Immature natural killer cell (primary cell): ENCODE measurements at places on chromosomes 7 and 10. TPM values are rescaled to one million over a fixed set of nuclear protein-coding genes. Genes with fewer than 3 reads are reported as not detected.
A peak's percentile ranks its signal among the peaks of the same experiment; 100 is the strongest.

- peaks cover 91% of the 10 kb centered on the region for H3K4me1 ChIP-seq
- H3K27me3 ChIP-seq = peaks cover 11% of the 10 kb centered on the region
- H3K27ac ChIP-seq = peak overlapping the region; percentile 100
- peak overlapping the region; percentile 81 for H3K4me3 ChIP-seq
- DNase-seq = no peak
- no peaks in the 10 kb centered on the region for H3K36me3 ChIP-seq
Measured at GRCh38 chr7:150666412-150666811, 19.1 kb upstream of the GIMAP2 start.

DNA sequence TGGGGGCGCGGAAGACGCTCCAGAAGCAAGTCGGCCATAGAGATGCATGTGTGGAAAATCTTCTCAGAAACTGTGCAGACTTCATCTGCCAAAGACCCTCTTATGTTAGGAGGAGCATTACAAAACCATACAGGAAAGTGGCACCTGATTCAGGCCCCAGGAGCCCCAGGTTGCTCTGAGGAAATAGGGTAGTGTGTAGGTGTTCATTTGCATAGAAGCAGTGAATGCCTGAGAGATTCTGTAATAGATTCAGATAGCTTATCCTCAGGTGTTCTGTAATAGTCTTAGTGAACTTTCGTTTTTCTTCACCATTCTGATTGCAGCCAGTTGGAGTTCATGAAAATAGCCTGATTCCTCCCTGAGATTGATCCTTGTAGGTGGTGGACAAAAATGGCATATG, 106.4 kb upstream of the GJD4 start:
- no peak for DNase-seq
- H3K27ac ChIP-seq = no peak overlapping the region
- no peak overlapping the region for H3K4me3 ChIP-seq
- H3K36me3 ChIP-seq = no peaks in the 10 kb centered on the region
- H3K4me1 ChIP-seq = peaks cover 42% of the 10 kb centered on the region

GRCh38 chr10:64142395-64142794, 621.2 kb downstream of the REEP3 start:
- H3K27me3 ChIP-seq = no peaks in the 10 kb centered on the region
- H3K36me3 ChIP-seq = no peaks in the 10 kb centered on the region
- no peak overlapping the region for H3K27ac ChIP-seq
- DNase-seq = no peak
- no peak overlapping the region for H3K4me3 ChIP-seq

- no peak overlapping the region for H3K4me3 ChIP-seq
- H3K36me3 ChIP-seq = no peaks in the 10 kb centered on the region
- no peaks in the 10 kb centered on the region for H3K4me1 ChIP-seq
Measured at GRCh38 chr10:23325132-23325531, 19.5 kb downstream of the C10orf67 start.

DNA sequence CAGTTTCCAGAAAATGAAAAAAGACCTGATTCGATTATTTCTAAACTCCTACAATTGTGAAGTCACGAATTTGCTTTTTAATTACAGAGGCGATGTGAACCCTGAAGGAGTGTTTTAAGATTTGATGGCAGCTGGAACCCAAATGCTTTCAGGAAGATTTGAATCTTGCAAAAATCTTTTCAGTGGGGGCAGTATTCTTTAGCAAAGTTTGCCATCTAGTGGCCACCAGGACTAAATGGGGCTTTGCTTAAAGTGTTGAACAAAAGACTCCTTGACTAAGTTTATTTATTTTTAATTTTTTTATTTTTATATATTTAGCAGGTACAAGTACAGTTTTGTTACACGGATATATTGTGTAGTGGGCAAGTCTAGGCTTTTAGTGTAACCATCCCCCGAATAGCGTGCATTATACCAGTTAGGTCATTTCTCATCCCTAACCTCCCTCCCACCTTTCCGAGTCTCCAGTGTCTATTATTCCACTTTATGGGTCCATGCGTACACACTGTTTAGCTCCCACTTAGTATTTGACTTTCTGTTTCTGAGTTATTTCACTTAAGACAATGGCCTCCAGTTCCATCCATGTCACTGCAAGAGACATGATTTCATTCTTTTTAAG, 98.8 kb downstream of the CACNB2 start:
- H3K4me3 ChIP-seq = no peak overlapping the region
- no peaks in the 10 kb centered on the region for H3K27me3 ChIP-seq
- no peak for DNase-seq
- no peak overlapping the region for H3K27ac ChIP-seq

ZNF365 gene
- polyA plus RNA-seq = 9.8 TPM

DNA sequence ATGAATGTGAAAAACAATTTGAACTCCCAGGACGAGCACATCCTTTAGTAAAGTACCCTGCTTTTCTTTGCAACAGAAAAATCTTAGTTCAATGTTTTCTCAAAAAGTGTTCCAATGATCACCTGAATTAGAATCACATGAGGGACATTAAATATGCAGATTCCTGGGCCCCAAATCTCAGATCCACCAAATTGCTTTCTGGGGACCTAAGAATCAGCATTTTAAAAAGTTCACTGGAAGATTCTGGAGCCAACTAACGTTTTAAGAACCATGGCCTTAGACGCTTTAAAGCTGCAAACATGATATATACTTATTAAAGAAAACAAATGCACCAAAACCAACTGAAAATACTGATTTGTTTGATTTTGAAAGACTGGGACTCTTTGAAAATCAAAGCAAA, 143.4 kb upstream of the TMEM168 start:
- peaks cover 2% of the 10 kb centered on the region for H3K27me3 ChIP-seq
- DNase-seq = no peak
- peaks cover 3% of the 10 kb centered on the region for H3K36me3 ChIP-seq
- peaks cover 27% of the 10 kb centered on the region for H3K4me1 ChIP-seq
- no peak overlapping the region for H3K27ac ChIP-seq

DNA sequence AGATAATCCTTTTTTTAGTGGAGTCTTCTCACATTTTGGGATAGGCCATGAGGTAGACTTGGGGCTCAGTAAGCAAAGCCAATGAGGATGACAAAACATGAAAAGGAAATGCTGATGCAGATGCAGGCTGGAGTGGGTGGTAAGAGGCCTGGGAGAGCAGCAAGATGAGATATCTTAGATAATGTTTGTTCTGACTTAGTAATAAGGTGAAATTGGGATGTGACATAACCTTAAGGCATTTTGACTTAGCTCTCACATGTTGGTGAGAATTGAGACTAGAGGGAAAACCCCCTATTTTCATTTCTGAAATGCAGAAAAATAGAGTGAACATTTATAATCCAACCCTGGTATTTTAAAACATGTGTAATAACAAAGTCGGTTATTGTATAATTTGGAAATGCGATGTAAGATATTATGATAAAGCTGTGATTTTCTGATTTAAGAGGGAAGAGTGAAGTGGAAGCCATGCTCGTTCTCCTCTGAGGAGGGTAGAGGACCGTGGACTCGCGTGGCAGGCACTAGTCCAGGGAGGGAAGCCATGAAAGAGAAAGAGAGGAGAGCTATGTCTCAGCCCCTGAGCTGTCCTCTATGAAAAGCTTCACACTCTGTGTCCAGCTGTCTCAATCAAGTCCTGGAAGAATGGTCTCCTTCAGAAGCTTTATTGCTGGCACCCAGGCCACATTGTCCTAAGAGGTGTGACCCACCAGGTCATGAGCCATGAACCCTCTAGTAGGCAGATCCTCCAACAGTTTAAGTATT, 57.3 kb downstream of the ST7 start:
- no peak for DNase-seq
- peaks cover 3% of the 10 kb centered on the region for H3K27me3 ChIP-seq
- H3K36me3 ChIP-seq = no peaks in the 10 kb centered on the region
- H3K4me3 ChIP-seq = no peak overlapping the region
- H3K4me1 ChIP-seq = peaks cover 66% of the 10 kb centered on the region

DNA sequence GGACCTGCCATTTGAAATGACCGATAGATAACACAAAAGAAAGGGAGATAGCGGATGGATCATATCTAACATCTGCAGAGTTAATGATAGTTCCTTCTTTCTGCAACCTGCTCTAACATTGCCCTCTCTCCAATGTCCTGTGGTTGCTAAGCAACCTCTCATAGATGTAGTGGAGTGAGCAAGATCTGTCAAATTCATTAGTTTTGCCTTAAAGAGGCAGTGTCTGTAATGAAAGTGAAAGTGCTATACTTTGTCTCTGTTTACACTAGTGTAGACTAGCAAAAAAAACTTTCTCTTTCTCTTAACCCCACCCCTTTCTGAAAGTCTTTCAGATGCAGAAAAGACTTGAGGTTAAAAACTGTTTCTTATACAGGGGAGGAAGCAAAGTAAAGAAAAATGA, 1196.9 kb downstream of the SORCS3 start:
- DNase-seq = peak; percentile 11
- no peaks in the 10 kb centered on the region for H3K36me3 ChIP-seq
- no peak overlapping the region for H3K27ac ChIP-seq

VAX1 gene
- not detected for polyA plus RNA-seq

- H3K4me3 ChIP-seq = no peak overlapping the region
- no peak overlapping the region for H3K27ac ChIP-seq
- no peaks in the 10 kb centered on the region for H3K27me3 ChIP-seq
- H3K36me3 ChIP-seq = peaks cover 17% of the 10 kb centered on the region
- peaks cover 11% of the 10 kb centered on the region for H3K4me1 ChIP-seq
Measured at GRCh38 chr7:43768887-43769272, 10.4 kb downstream of the BLVRA start.

DNA sequence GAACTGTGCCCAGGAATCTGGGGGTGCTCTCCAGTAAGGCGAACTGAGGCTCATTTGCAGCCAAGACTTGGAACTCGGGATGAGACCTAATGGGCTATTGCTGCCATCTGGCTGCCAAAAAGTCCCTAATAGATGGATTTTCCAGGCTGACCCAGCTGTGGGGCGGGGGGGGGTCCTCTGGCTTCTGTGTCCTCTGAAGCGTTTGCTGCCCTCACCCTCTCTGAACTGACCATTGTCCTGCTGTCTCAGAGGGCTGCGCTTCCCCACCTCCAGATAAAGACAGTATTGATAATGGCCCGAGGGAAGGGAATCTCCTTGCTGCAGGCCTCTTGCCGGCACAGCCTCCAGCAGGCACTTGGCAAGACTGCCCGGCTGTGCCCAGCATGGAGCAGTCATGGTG, 46.6 kb downstream of the CLEC2L start:
- peaks cover 29% of the 10 kb centered on the region for H3K36me3 ChIP-seq
- no peak overlapping the region for H3K4me3 ChIP-seq
- no peak overlapping the region for H3K27ac ChIP-seq

GRCh38 chr10:97065686-97066660, 119.8 kb downstream of the SLIT1 start:
- H3K4me3 ChIP-seq = no peak overlapping the region
- H3K27ac ChIP-seq = no peak overlapping the region
- DNase-seq = no peak
- no peaks in the 10 kb centered on the region for H3K4me1 ChIP-seq

GRCh38 chr7:129789652-129790051, 163.1 kb downstream of the UBE2H start:
- DNase-seq = no peak
- no peaks in the 10 kb centered on the region for H3K36me3 ChIP-seq
- H3K4me1 ChIP-seq = peaks cover 14% of the 10 kb centered on the region
- no peak overlapping the region for H3K27ac ChIP-seq
- peaks cover 12% of the 10 kb centered on the region for H3K27me3 ChIP-seq
- no peak overlapping the region for H3K4me3 ChIP-seq

GRCh38 chr10:127563718-127564553, 14.8 kb downstream of the NPS start:
- no peaks in the 10 kb centered on the region for H3K36me3 ChIP-seq
- no peaks in the 10 kb centered on the region for H3K4me1 ChIP-seq
- no peaks in the 10 kb centered on the region for H3K27me3 ChIP-seq

OR2A25 gene
- not detected for polyA plus RNA-seq

DNA sequence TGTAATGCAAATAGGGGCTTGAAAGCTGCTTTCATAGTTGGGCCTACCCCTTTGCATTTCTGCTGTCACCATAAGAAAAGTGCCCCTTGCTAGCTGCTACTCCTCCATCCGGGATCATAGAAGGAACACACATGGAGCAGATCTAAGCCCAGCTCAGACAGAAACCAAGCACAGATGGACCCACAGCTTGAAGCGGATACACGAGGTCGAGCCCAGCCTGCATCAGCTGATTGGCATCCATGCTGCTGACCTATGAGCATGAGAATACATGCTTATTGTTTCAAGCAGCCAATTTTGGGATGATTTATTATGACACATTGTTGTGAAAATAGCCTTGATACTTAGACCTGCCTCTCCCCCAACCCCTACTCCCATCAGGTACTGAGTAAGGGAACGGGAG, 109.2 kb downstream of the ZNF467 start:
- no peaks in the 10 kb centered on the region for H3K4me1 ChIP-seq
- H3K4me3 ChIP-seq = no peak overlapping the region
- DNase-seq = no peak
- no peaks in the 10 kb centered on the region for H3K36me3 ChIP-seq
- H3K27ac ChIP-seq = no peak overlapping the region

TUBAL3 gene
- not detected for polyA plus RNA-seq

GRCh38 chr7:123770378-123770777, 21.6 kb upstream of the WASL start:
- peak overlapping the region; percentile 12 for H3K4me3 ChIP-seq
- H3K27me3 ChIP-seq = peaks cover 8% of the 10 kb centered on the region
- no peaks in the 10 kb centered on the region for H3K4me1 ChIP-seq
- no peaks in the 10 kb centered on the region for H3K36me3 ChIP-seq

- H3K4me1 ChIP-seq = peaks cover 81% of the 10 kb centered on the region
- no peaks in the 10 kb centered on the region for H3K27me3 ChIP-seq
- no peak for DNase-seq
- H3K4me3 ChIP-seq = no peak overlapping the region
Measured at GRCh38 chr7:38903057-38903456, 5.9 kb downstream of the VPS41 start.

DNA sequence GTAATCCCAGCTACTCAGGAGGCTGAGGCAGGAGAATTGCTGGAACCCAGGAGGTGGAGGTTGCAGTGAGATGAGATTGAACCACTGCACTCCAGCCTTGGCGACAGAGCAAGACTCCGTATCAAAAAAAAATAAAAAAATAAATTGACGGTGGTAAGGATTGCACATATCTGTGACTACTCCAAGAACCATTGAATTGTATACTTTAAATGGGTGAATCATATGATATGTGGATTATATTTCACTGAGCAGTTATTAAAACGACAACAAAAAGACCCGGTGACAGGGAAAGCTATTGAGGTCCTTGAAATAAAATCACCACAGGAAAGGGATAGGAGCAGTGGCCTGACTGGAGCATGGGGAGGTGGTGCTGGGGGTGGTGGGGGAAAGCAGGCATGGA, 31.2 kb upstream of the COMTD1 start:
- no peak overlapping the region for H3K4me3 ChIP-seq
- DNase-seq = no peak
- peaks cover 3% of the 10 kb centered on the region for H3K27me3 ChIP-seq
- no peaks in the 10 kb centered on the region for H3K4me1 ChIP-seq

GRCh38 chr10:28246023-28246422, 56.8 kb downstream of the MPP7 start:
- H3K4me1 ChIP-seq = peaks cover 34% of the 10 kb centered on the region
- H3K4me3 ChIP-seq = no peak overlapping the region
- peaks cover 4% of the 10 kb centered on the region for H3K36me3 ChIP-seq
- DNase-seq = no peak

RNF148 gene
- not detected for polyA plus RNA-seq

ARHGEF5 gene
- polyA plus RNA-seq = not detected
